Activated naive CD4-positive, alpha-beta T cell treated with anti-CD3 and anti-CD28 coated beads, Interleukin-2, amount 10 ng/mL, durations not matched to agents 7 days and 5 days (primary cell): ENCODE measurements at places on chromosomes 13 and 19.
A peak's percentile ranks its signal among the peaks of the same experiment; 100 is the strongest.

- DNase-seq = no peak
These were observed 197.5 kb downstream of the NBEA start for GRCh38 chr13:35139591-35139990.

GRCh38 chr13:112165712-112166111, 98.8 kb downstream of the SOX1 start:
- DNase-seq = no peak

GRCh38 chr19:16620018-16620417, 8.0 kb downstream of the MED26 start:
- DNase-seq = no peak

DNA sequence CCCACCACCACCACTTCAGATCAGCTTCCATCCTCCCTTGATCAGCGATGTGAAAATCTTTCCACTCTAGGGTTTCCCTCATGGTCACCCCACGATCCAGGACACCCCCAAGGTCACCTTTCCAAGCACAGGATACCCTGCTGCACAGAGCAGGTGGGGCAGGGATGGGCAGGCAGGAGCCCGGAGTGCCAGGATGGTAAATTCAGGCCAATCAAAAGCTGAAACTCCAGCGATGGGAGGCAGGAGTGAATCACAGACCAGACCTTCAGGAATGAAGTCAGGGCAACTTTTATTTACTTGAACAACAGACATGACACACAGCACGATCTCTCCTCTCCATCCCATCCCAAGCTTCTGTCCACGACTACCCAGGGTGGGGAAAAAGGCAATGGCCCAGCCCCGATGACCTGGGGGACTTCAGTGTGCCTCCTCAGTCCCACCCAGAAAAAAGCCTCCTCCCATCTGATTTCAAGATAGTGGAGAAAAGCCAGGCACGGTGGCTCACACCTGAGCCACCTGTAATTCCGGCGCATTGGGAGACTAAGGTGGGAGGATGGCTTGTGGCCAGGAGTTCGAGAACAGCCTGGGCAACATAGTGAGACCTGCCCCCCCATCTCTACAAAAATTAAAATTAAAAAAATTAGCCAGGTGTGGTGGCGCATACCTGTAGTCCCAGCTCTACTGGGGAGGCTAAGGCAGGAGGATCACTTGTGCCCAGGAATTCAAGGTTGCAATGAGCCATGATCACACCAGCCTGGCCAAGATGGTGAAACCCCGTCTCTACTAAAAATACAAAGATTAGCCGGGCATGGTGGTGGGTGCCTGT, 39.2 kb downstream of the ZSWIM4 start:
- no peak for DNase-seq

GRCh38 chr19:10568062-10568825, 535 bp downstream of the CDKN2D start:
- peak; percentile 44 for DNase-seq

DNA sequence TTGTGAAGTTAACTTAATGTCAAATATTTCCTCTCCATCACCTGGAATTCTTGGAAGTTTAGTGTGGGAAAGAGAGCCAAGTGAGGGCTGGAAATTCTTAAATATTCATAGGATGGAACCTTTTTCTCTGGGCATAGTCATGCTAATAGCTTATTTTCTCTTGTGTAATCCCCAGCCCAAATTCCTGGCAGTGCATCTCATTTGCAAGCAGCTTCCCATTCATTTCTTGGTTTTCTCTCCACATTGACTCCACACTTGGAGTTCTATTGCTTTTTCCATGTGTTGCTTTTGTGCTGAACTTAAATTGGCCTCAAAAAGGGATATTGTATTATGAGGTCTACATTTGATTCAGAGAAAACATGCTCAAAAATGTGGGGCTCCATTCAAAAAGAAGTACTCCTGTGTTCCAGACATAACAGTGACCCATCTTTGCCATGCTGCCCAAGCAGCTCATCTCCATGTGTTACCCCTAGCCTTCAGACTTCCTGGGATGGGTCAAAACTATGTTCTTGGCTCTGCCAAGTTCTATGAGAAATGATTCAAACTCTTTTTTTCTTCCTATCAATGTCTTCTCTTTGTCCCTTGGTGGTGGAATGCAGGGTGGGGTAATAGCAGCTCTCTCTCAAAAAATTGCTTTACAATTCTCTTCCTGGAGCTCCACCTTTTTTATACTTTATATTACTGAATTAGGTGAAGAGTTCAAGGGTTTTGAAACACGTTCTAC, 2471.5 kb downstream of the PCDH9 start:
- DNase-seq = no peak

DNA sequence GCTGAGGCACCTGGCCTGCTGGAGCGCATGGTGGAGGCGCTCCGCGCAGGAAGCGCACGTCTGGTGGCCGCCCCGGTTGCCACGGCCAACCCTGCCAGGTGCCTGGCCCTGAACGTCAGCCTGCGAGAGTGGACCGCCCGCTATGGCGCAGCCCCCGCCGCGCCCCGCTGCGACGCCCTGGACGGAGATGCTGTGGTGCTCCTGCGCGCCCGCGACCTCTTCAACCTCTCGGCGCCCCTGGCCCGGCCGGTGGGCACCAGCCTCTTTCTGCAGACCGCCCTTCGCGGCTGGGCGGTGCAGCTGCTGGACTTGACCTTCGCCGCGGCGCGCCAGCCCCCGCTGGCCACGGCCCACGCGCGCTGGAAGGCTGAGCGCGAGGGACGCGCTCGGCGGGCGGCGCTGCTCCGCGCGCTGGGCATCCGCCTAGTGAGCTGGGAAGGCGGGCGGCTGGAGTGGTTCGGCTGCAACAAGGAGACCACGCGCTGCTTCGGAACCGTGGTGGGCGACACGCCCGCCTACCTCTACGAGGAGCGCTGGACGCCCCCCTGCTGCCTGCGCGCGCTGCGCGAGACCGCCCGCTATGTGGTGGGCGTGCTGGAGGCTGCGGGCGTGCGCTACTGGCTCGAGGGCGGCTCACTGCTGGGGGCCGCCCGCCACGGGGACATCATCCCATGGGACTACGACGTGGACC, 9.7 kb upstream of the STRN4 start:
- DNase-seq = no peak
